ENCODE measurements at places on chromosomes 3 and 15. TPM values are rescaled to one million over a fixed set of nuclear protein-coding genes. Genes with fewer than 3 reads are reported as not detected.

DNA sequence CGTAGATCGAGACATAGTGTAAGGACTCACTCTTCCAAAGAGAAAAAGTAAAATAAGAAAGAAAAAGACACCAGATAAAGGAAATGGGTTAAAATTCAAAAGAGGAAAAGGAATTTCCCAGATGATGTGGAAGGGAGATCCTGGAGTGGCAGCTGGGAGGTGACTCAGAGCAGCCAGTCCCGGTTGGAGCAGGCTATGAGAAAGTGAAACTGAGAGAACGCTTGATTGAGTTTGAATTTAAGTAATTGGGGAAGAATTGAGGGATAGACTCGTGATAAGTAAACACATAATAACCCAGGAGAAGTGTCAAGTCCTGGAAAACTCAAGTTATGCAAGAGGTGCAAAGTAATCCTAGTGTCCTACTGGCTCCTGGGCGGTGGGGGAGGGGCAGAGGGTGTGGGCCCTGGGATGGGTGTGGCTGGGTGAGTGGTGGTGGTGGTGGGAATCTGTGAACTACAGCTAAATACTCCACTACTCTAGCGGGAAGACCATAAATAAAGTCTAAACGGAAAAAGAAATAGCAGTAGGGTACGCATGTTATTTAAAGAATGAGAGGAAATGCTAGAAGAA, 1.2 kb downstream of the PRR20G start:
- H3K4me1 ChIP-seq: no peaks in the 10 kb centered on the region
- H3K36me3 ChIP-seq: no peaks in the 10 kb centered on the region
- H3K27ac ChIP-seq: no peak overlapping the region
- peak; percentile 77 for DNase-seq
- no peaks in the 10 kb centered on the region for H3K27me3 ChIP-seq

DNA sequence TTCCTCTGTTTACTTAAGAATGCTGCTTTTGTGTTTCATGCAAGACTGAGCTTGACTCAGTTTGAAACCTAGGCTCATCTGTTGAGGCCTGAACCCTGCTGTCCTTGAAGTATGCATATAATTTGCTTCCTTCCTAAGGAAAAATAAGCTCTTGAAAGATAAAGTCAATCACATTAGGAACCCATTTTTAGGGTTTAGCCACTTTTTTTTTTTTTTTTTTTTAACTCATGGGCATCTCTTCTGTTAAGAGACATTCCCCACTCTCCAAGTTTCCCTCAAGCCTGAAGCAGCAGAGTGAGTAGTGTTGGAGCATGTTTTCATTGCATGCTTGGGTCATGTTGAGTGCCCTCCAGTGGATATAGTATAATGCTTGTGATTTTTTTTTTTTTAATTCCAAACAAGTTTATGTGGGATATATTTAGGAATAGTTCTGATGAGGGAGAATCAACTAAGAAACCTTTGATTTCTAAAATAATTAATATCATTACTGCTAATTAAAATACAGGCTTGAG, 3.6 kb downstream of the CTNNB1 start:
- no peaks in the 10 kb centered on the region for H3K27me3 ChIP-seq
- H3K4me1 ChIP-seq: peaks cover 75% of the 10 kb centered on the region
- peak overlapping the region; percentile 96 for H3K4me3 ChIP-seq
- no peak for DNase-seq
- no peak overlapping the region for H3K27ac ChIP-seq

GRCh38 chr3:179348325-179349013, 960 bp downstream of the MFN1 start:
- H3K27ac ChIP-seq: peak overlapping the region; percentile 91
- H3K4me1 ChIP-seq: peaks cover 13% of the 10 kb centered on the region
- H3K36me3 ChIP-seq: peaks cover 12% of the 10 kb centered on the region
- no peak for DNase-seq
- H3K4me3 ChIP-seq: peak overlapping the region; percentile 94

GRCh38 chr3:56190771-56191305, 277.4 kb downstream of the ERC2 start:
- H3K27ac ChIP-seq: no peak overlapping the region
- H3K36me3 ChIP-seq: no peaks in the 10 kb centered on the region
- H3K27me3 ChIP-seq: no peaks in the 10 kb centered on the region
- no peak overlapping the region for H3K4me3 ChIP-seq
- DNase-seq: no peak

GRCh38 chr15:35142578-35142977, 57.5 kb upstream of the NANOGP8 start:
- H3K36me3 ChIP-seq: no peaks in the 10 kb centered on the region
- H3K4me1 ChIP-seq: peaks cover 26% of the 10 kb centered on the region
- DNase-seq: no peak
- peak overlapping the region; percentile 22 for H3K27ac ChIP-seq
- H3K27me3 ChIP-seq: no peaks in the 10 kb centered on the region

GRCh38 chr3:14337828-14338227, 64.6 kb upstream of the SLC6A6 start:
- no peak overlapping the region for H3K4me3 ChIP-seq
- no peaks in the 10 kb centered on the region for H3K4me1 ChIP-seq
- peaks cover 3% of the 10 kb centered on the region for H3K27me3 ChIP-seq
- no peaks in the 10 kb centered on the region for H3K36me3 ChIP-seq
- H3K27ac ChIP-seq: no peak overlapping the region

DNA sequence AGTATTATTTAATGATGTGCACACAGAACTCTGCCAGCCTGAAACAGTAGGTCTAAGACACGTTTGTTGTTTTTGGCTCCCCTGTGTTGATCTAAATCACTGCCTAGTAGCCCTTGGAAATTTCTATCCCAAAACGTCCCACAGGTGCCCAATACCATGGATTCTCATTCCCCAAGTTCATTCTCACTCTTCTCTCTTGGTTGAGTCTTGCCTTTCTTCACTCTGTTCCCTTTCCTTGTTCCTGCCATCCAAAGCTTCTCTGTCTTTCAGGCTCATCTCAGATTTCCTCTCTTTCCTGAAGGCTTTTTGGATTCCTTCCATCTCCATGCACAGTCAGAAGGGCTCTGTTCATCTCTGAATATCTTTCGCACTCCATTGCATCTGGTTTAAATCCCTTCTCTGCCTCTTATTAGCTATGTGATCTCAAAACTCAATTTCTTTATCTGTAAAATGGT, 54.2 kb downstream of the PPARG start:
- DNase-seq: no peak
- H3K27ac ChIP-seq: no peak overlapping the region
- no peaks in the 10 kb centered on the region for H3K4me1 ChIP-seq
- H3K27me3 ChIP-seq: no peaks in the 10 kb centered on the region
- no peaks in the 10 kb centered on the region for H3K36me3 ChIP-seq

DNA sequence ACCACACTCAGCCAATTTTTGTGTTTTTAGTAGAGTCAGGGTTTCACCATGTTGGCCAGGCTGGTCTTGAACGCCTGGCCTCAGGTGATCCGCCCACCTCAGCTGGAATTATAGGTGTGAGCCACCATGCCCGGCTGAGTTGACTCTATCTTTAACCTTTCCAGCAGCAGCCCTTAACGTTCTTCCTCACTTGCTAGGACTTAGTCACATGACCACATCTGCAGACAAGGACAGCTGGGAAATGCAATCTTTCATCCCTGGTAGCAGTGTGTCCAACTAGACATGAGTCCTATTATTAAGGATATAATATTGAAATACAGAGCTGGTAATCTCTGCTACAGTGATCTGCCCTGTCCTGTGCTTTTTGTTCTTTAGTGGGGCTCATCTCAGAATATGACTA, 18.0 kb downstream of the LCMT2 start:
- H3K36me3 ChIP-seq: no peaks in the 10 kb centered on the region
- DNase-seq: no peak
- no peak overlapping the region for H3K4me3 ChIP-seq

DNA sequence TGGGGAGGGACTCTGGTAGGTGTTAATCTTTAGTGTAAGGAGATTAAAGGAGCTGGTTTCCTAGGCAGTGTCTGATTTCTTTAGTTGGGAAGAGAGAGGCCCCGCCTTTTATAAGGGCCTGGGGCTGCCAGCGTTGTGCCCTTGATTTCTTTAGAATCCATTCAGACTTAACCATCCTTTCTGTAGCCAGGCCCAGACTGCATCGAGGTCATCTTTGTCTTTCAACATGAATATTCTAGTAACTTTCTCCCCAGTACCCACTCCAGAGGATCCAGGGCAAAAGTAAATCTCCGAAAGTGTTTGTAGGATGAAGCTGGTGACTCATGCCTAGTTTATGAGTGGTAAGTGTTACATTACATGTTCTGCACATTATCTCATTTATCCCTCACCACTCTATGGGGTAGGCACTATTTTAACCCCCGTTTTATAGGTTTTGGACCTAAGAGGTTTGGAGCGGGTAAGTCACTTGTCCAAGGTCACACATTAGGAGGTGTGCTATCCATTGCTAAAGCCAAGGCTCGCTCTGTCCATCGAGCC, 11.8 kb upstream of the USP3 start:
- H3K36me3 ChIP-seq: no peaks in the 10 kb centered on the region
- no peak for DNase-seq
- no peak overlapping the region for H3K27ac ChIP-seq
- H3K4me1 ChIP-seq: no peaks in the 10 kb centered on the region

- DNase-seq: no peak
- H3K4me3 ChIP-seq: no peak overlapping the region
- no peak overlapping the region for H3K27ac ChIP-seq
- H3K4me1 ChIP-seq: peaks cover 12% of the 10 kb centered on the region
- no peaks in the 10 kb centered on the region for H3K27me3 ChIP-seq
Observed at GRCh38 chr3:50520849-50521248, 17.4 kb upstream of the CACNA2D2 start.

GRCh38 chr15:29528276-29528675, 258.7 kb upstream of the NSMCE3 start:
- H3K4me3 ChIP-seq: no peak overlapping the region
- H3K36me3 ChIP-seq: no peaks in the 10 kb centered on the region
- DNase-seq: no peak

- H3K27ac ChIP-seq: no peak overlapping the region
- DNase-seq: no peak
- H3K4me3 ChIP-seq: no peak overlapping the region
- H3K36me3 ChIP-seq: no peaks in the 10 kb centered on the region
- H3K27me3 ChIP-seq: no peaks in the 10 kb centered on the region
Observed at GRCh38 chr3:55014081-55014480, 86.2 kb upstream of the LRTM1 start.

DNA sequence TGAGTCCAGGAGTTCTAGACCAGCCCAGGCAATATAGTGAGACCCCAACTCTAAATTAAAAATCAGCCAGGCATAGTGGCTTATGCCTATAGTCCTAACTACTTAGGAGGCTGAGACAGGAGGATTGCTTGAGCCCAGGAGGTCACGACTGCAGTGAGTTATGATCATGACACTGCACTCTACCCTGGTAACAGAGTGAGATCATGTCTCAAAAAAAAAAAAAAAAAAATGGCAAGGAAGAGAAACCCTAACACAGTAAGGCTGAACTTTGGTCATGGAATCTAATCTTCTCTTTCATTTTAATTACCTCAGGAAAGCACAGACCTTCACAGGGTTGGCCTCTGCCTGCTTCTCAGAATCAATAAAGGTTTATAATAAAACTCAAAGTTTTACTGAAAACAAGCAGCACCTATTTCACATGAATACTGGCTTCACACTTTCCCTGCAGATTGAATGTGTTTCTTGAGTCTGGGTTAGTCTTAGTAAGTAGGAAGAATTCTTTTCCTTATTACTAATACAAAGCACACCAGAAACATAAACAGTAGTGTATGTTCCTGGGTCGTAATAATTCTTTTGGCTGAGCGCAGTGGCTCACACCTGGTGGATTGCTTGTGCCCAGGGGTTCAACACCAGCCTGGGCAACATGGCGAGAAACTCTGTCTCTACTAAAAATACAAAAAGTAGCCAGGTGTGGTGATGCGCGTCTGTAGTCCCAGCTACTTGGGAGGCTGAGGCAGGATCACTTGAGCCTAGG, 11.6 kb upstream of the NR2C2 start:
- no peaks in the 10 kb centered on the region for H3K4me1 ChIP-seq
- no peak for DNase-seq
- no peak overlapping the region for H3K27ac ChIP-seq
- H3K4me3 ChIP-seq: no peak overlapping the region
- no peaks in the 10 kb centered on the region for H3K27me3 ChIP-seq

GRCh38 chr15:68114356-68114755, 60.2 kb downstream of the PIAS1 start:
- no peaks in the 10 kb centered on the region for H3K27me3 ChIP-seq
- peak overlapping the region; percentile 53 for H3K27ac ChIP-seq
- peak overlapping the region; percentile 41 for H3K4me3 ChIP-seq
- H3K4me1 ChIP-seq: peaks cover 34% of the 10 kb centered on the region
- H3K36me3 ChIP-seq: no peaks in the 10 kb centered on the region
- DNase-seq: no peak

Gene ECE2
- total RNA-seq: 0.42 TPM

Gene SLC9A9
- 13.4 TPM for total RNA-seq

Gene LSG1
- total RNA-seq: 35.0 TPM

Gene SPINT1
- total RNA-seq: 1.0 TPM

Gene CCDC54
- total RNA-seq: not detected
